ENCODE measurements at places on chromosomes 4 and X.

DNA sequence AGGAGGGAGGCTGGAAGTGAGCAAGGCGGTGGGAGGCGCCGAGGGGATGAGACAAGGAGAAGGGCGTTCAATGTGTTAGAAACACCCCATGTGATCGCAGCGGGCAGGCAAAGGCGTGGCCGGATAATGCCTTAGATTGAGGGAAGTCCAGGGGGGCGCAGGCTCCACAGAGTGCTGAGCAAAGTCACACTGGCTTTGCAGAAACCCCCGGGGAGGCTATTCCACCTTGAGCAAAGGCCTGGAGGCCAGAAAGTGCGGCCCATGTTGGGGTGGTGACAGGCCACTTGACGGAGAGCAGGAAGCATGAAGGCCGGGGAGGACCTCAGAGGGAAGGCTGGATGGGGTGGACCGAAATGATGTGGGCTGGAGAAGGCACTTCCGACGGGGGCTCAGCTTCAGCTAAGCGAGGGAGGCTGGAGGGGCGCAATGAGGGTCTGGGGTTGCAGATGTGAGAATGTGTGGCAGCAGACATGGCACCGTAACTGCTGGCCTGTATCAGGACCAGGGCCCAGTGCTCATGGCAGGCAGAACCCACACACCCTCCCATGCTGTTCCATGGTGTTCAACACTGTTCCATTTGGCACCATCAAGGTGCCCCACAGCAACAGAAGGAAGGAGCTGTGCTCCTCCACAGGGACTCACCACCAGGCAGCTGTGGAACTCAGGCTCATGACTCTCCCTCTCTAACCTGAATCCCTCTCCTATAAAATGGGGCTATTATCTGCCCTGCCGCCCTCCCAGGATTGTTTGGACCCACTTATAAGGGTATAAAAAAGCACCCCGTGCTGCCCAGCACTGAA, 50.3 kb downstream of the HMX1 start:
- DNase-seq: no peak

- DNase-seq: no peak
Observed at GRCh38 chr4:38062776-38063097, 102.5 kb downstream of the PTTG2 start.

- DNase-seq: no peak
Observed at GRCh38 chrX:131942034-131942433, 81.1 kb upstream of the STK26 start.

DNA sequence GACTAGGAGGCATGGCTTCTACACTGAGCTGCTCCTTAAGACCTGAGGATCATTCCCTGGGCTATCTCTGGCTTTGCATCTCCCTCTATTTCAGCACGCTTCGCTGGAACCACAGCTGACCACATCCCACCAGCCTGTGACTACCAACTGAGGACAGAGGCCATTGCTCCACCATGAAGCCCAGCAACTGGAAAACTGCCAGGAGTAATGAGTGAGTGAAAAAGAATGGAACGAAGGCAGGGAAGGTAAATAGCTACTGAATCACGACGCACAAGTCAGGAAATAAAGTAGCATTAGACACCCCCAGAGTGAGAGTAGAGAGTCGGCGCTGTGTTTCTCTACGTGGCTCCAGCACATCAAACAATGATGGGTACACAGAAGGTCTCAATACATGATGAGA, 314.7 kb downstream of the LDB2 start:
- DNase-seq: no peak

DNA sequence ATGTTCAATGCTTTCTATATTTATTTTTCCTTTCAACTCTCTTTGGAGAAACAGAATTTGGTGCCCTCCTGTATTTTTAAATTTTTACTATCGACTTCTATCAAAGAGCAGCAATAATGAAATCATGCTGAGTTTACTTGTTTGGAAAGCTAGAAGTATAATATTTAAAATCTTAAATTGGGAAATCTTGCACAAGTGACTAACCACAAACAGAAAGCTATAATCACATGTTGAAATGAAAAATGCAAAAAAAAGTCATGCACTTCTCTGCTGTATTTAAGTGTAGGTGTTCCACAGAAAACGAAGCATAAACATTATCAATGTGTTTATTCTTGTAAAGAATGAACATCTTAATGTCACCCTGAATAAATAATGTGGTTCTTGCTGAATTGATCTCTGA, 306.1 kb downstream of the PCDH18 start:
- no peak for DNase-seq

DNA sequence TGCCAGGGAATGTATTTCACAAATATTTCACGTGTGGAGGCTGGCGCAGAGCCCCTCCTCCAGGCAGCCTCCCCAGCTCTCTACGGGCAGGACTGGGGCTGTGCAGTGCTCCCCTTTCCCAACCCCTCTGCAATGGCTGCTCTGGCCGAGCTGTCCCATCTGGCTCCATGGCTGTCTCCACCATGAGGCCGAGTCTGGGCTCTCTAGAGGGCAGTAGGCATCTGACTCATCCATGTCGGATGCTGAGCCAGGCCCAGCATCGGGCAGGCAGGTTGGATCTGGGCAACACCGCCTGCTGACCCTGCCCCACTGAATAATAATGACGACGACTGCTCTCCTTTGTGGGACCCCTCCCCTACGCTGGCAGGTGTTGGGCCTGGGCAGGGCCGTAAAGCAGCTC, 11.0 kb upstream of the SH3TC1 start:
- DNase-seq: no peak

- no peak for DNase-seq
Observed at GRCh38 chr4:113835005-113835404, 73.5 kb upstream of the CAMK2D start.

DNA sequence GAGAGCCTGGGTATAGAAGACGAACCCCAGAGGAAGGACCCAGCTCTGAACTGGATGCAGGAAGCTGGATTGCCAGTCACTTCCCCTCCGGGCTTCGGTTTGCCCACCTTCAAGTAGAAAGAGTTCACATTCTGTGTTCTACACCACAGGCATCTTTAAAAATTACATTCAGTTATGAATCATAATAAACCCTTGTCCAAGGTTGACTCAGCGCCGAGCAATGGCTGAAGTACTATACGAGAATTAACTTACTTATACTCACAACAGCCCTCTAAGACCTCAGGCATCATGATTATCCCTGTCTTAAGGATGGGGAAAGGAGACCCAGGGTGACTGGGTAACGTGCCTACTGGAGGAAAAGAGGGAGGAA, 72.5 kb downstream of the EVC2 start:
- no peak for DNase-seq

- DNase-seq: no peak
Observed at GRCh38 chrX:112947981-112948615, 107.5 kb upstream of the AMOT start.

- no peak for DNase-seq
Observed at GRCh38 chr4:81030061-81030980, at the start of gene BMP3. Gene BMP3 (plus strand): TSS chr4:81030708. CDS start chr4:81031285, 577 bp downstream.

DNA sequence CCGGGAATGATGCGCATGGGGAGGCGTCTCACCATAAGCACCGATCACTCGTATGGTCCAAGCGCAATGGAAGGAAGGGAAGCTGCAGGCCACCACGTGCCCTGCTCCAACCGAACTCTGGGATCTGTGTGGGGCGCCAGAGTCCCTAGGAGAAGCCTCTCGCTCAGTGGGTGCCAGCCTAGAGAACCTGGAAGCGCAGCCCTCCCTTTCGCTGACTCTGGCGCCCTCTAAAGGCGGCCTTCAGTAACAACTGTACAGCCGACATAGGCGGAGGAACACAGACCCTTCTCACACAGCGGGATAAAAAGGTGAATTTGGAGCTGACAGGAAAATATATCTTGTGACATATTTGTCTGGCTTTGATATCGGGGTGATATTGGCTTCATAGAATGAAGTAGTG, 76.0 kb downstream of the INTS6L start:
- no peak for DNase-seq

GRCh38 chr4:78650106-78651024, 98.8 kb downstream of the ANXA3 start:
- DNase-seq: no peak

DNA sequence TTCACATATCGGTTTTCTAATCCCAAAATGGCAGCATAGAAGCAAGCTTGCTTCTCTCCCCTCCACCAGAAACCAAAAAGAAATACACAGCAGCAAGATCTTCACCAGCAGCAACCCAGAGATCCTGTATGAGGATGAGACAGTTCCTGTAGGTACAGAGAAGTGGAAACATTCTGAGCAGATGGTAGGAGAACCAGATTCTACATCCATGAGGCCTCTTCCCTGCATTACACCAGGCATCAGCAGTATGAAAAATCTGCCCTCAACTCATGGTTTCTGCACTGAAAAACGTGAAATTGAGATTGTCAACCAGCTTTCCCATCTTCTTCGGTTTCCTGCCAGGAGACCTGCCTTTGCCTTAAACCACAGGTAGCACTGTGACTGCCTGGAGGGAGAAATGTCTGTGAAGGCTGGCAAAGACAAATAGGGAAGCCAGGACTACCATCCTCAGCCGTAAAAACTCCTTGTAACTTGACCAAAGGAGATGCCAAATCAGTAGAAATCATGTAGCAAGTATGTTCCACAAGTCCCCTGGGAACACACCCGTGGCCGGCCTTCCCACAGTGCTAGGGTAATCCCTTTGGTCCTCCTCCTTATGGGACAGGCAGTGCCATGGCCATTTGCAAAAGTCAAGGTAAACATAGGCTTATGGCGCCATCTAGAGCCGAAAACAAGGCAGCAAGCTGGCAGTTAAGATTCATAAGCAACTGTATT, 24.0 kb upstream of the MTHFD2L start:
- DNase-seq: peak; percentile 63

DNA sequence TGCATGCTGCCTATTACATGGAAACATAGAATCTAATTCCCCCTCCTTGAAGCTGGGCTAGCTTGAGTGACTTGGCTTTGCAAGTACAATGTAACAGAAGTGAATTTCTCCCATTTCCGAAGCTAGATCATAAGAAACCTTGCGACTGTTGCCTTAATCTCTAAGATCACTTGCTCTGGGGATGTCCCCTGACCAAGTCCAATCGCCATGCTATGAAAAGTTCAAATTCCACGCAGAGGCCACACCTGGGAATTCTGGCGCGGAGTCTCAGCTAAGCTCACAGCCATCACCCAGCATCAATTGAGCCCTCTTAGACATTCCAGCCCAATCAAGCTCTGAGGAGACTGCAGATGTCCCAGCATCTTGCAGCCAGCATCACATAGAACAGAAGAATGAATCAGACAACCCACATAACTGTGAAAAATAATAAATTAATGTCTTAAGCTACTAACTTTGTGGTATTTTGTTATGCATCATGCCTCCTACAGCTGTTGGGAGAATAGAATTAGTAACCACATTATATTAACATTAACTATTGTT, 27.0 kb downstream of the GPM6A start:
- no peak for DNase-seq

- DNase-seq: no peak
Observed at GRCh38 chrX:140504371-140505324, at the start of gene SOX3. Gene SOX3 (minus strand): TSS chrX:140505069. CDS start chrX:140505060, 9 bp downstream.

GRCh38 chr4:124201636-124202035, 510.9 kb downstream of the ANKRD50 start:
- DNase-seq: no peak

- no peak for DNase-seq
Observed at GRCh38 chrX:64427787-64428186, 32.5 kb upstream of the MTMR8 start.

DNA sequence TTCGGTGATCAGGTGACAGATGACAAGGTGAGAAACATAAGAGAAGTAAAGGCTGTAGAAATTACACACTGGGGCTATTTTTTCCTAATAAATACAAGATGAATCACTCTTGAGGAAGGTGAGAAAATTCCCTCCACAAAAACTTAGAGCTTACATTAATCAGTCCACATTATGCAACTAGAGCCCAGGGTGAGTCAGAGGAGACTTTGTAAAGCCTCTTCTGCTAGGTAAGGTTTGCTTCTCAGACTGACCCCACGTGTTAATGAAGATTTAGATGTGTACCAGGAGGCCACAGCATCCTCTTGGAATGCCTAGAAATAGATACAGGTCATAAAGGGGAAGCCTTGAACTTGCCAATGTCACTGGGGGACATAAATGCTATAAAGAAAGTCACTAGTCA, 396.0 kb upstream of the SMIM31 start:
- no peak for DNase-seq

DNA sequence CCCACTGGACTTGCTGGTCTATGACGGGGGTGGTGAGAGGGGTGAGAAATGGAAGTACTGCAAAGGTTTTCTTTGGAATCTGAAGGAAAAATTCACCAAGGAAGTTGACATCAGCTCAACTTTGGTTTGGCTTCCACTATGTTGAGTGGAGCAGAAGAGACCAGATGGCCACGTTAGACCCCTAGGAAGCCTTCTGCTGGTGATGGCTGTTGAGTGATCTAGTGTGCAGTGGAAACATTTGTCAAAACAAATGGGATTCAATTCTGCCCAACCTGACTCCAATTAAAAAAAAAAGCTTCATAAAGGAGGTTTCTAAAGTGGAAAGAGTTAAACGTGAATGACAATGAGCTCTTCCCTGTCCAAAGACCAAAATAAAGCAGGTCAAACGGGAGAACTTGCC, 25.7 kb downstream of the SEL1L3 start:
- DNase-seq: no peak

DNA sequence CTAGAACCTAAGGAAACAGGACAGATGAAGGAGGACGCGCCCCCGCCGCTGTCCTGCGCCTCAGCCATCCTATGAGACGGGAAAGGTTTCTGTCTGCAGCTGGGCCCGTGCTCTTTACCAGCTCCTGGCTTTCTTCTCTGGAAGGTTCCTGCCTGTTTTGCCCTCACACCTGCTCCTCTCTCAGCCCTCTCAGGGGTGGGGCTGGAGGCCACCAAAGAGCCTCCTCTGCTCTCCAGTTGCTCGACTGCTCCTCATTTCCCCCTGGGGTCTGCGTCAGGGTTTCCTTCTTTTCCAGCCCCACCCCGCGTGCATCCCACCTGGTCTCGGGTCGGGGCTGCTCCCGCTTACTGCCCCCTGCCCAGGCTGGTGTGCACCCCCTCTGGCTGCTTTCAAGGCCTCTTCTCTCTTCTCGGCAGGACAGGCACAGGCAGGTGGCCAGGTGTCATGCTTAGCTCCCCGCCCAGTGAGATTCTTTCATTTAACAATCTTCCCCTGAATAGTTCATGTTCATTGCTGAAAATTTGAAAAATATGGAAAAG, 4.6 kb downstream of the HTT-AS start:
- no peak for DNase-seq

DNA sequence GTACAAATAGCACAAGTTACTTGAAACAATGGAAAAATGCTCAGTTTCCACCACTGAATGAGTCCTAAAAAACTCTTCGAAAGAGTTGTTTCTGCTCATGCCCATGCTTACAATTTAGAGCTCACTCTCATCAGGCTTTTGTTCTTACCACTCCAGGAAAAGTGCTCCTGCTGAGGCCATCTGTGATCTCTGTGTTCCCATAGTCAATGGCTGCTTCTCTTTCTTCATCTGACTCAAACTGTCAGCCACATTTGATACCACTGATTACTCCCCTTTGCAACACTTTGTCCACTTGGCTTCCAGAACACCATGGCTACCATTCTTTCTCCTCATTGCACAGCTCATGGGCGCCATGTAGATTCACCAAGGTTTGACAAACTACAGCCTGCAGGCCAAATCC, 80.0 kb upstream of the SLC34A2 start:
- DNase-seq: no peak

GRCh38 chr4:33722254-33722653, 2522.1 kb downstream of the ARAP2 start:
- DNase-seq: no peak
